ENCODE measurements at places on chromosomes 6 and 20.

DNA sequence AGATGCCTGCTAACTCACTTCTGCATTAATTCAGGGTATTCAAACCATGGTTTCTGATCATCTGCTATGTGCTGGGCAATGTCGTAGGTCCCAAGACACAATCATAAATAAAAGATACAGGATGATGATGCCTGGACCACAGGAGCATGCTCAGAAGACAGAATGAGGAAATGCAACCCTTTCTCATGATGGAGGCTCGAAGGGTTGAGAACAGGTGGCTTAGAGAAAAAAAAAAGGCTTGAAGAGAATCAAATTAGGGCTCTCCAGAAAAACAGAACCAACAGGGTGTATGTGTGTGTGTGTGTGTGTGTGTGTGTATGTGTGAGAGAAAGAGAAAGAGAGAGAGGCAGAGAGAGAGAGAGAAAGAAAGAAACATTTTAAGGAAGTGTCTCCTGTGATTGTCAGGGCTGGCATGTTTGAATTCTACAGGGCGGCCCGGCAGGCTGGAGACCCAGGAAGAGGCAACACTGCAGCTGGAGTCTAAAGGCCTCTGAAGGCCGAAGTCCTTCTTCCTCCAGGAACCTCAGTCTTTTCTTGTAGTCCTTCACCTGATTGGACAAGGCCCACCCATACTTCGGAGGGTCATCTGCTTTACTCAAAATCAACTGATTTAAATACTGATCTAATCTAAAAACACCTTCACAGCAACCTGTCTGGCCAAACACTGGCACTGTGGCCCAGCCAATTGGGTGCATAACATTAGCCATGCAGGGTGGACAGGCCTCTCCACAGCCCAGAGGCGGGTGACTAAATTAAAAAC lies 143.8 kb downstream of the ERMARD start:
- no peak for DNase-seq

DNA sequence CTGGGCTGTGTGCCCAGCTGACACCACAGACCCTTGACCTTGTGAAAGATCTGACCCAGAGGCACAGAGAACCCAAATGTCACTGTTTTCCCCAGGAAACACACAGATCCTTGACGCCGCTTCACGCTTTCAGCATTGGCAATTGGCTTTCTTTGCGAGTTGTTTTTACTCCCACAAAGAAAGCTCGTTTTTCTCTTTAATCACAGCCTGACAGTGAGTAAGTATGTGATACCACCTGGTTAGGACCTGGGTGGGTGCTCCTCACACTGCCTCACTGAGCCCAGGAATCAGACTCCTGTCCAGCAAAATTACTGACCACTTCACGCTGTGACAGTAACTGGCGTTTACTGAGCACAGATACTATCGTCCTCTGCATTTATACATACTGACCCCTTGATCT lies 13.0 kb downstream of the RPL10A start:
- no peak for DNase-seq

DNA sequence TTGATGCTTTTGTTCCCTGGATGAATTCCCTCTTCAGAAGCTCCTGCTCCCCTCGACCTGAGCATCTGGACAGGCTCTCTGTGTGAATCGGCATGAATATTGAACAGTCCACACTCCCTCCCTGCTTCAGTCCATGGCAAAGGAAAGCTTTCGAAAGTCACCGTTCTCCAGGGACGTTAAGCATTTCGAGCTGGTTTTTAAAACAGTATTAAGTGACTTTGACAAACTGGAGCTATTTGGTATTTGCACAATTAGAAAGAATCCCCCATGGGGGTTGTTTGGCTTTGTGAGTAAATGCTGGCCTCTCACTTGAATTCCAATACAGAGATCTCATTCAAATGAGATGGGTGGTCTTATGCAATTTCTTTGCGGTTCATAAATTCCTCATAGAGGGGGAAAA lies 85.3 kb upstream of the TIAM2 start:
- no peak for DNase-seq

DNA sequence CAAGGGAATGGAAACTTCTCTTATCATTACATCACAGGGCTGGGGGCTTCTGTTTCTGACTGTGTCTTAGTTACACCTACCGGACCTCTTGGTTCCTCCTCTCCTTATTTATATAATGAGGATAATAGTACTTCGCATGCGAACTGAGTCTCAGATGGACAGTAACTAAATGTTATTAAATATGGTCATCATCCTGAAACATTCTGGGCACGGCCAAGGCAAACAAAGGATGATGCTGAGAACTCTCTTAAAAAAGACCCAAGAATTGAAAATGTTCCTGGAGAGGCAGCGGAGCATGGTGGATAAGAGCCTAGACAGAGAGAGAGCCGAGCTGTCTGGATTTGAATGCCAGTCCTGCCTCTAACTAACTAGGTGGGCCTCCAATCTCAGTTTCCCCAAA lies 119.8 kb upstream of the SASH1 start:
- no peak for DNase-seq

GRCh38 chr6:43667245-43668150 lies 20.1 kb downstream of the MRPS18A start:
- DNase-seq = peak; percentile 57

- DNase-seq = no peak
Observed at GRCh38 chr6:56055081-56055704, 179.8 kb upstream of the BMP5 start.

DNA sequence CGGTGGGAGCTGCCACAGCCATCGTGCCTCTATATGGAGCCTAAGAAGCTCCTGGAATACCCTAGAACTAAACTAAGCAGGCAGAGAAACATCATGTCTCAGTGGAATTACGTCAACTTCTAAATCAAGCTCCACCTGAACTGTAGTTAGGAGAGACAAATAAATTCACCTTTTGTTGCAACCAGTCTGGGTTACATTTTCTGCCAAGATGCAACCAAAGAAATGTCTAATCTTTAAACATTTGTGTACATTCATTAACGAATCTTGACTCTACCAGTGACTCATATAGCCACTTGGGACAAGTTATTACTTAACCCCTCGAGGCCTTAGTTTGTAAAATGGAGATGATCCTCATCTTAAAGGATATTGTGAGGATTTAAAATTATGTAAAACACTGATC lies 8.9 kb downstream of the PTPRK start:
- no peak for DNase-seq

DNA sequence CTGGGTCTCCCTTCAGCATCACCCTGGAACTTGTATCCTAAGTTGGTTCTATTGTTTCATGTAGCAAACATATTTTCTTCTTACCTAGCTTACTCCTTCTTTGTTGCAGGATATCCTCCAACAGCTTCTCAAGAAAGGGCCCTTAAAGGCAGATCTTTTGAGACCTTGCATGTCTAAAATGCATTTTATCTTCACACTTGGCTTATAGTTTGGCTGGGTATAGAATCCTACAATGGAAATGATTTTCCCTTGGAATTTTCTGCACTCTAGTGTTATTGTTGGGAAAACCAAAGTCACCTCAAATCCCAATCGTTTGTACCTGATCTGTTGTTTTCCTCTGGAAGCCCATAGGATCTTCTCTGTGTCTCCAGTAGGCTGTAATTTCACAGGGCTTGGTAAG lies 12.1 kb upstream of the TGM6 start:
- DNase-seq = no peak

GRCh38 chr20:62642051-62642665 lies at the start of gene SLCO4A1:
TSS of gene SLCO4A1 (plus strand) at chr20:62642503. CDS start at chr20:62656455, 13,952 bp downstream.
- DNase-seq = peak; percentile 79

- no peak for DNase-seq
Observed at GRCh38 chr6:113909224-113909856, 52.2 kb downstream of the MARCKS start.

- no peak for DNase-seq
Observed at GRCh38 chr6:56729719-56730118, 87.0 kb upstream of the DST start.

DNA sequence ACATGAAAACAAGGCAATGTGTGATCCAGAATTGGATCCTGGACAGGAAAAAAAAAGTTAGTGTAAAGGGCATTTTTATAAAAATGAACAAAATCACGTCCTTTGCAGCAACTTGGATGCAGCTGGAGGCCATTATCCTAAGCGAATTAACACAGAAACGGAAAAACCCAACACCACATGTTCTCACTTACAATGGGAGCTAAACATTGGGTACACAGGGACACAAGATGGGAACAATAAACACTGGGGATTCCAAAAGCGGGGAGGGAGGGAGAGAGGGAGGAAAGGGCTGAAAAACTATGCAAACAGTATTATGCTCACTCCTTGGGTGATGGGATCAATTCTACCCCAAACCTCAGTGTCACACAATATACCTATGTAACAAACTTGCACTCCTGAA lies 91.4 kb upstream of the BTBD3 start:
- DNase-seq = no peak

DNA sequence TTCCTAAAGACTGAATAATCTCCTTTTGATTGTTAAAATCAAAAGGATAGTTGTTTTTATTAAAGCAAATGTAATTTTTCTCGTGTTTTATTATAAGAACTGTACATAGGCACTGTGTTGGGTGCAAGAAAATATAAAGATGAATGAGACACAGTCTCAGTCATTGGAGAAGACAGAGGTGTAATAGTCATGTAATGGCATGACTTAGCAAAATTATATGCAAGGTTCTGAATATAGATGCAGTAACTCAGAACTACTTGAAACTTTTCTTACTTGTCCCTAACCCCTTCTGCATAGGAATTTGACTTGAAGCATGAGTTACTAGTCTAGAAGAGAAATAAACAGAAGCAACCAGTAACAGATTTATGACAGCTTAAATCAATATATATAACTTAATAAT lies 14.9 kb downstream of the WTAP start:
- no peak for DNase-seq

GRCh38 chr6:15246666-15247499 lies 1.0 kb downstream of the JARID2 start:
- no peak for DNase-seq

GRCh38 chr6:31113861-31114540 lies 599 bp upstream of the PSORS1C1 start:
- DNase-seq = no peak

Measured in stimulated activated naive B cell treated with anti-CD40 and anti-IgM and Interleukin-4, amounts not matched to agents 10 μg/mL and 1 μg/mL and 100 μg/mL, for 72 hours (primary cell).